LNCaP clone FGC (cell line): ENCODE measurements at places on chromosomes 6 and 20.
A peak's percentile ranks its signal among the peaks of the same experiment; 100 is the strongest.

- no peak for DNase-seq
These were observed 300.8 kb downstream of the PHF3 start for GRCh38 chr6:63936399-63936798.

- DNase-seq = peak; percentile 74
These were observed 36.1 kb downstream of the ELOVL2 start for GRCh38 chr6:11007715-11008608.

GRCh38 chr20:49712996-49713752 is 504 bp downstream of the B4GALT5 start:
- no peak for DNase-seq

GRCh38 chr6:4031442-4031841 is 47.5 kb downstream of the FAM217A start:
- DNase-seq = no peak

DNA sequence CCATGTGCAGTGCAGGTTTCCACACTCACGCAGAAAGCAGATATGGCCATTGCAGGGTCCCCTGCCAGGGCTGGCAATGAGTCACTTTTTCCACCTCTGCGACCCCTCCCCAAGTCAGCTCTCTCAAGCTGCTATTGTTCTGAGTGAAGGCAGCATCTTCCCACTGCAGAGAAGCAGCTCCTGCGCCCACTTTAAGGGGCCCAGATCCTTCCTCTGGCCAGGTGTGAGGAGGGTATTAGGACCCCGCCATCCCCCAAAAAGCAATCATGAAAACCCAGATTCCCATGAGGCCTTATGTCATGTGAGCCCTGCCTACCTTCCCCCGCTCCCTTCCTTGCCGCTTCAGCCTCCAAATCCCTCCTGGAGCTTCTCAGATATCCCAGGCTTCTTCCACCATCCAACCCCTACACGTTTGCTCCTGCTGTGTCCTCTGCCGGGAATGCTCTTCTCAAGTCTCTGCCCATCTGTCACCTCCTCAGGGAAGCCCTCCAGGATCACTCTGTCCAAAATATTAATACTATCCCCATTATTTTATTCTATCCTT is 220.3 kb downstream of the NFATC2 start:
- no peak for DNase-seq

DNA sequence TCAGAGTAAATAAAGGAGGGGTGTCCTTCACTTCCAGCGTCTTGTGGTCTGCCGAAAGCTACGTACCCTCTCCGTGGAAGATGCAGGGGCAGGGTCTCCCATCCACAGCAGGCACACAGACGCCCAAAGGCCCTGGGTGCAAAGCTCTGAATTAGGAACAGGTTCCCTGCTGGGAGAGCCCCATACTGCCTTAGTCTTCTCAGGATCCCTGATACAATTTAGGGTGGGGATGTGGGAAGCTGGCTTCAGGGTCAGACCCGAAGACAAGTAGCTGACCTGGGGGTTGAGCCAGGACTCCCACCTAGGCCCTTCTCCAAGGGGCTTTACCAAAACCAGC is 74.1 kb downstream of the TTLL2 start:
- no peak for DNase-seq

DNA sequence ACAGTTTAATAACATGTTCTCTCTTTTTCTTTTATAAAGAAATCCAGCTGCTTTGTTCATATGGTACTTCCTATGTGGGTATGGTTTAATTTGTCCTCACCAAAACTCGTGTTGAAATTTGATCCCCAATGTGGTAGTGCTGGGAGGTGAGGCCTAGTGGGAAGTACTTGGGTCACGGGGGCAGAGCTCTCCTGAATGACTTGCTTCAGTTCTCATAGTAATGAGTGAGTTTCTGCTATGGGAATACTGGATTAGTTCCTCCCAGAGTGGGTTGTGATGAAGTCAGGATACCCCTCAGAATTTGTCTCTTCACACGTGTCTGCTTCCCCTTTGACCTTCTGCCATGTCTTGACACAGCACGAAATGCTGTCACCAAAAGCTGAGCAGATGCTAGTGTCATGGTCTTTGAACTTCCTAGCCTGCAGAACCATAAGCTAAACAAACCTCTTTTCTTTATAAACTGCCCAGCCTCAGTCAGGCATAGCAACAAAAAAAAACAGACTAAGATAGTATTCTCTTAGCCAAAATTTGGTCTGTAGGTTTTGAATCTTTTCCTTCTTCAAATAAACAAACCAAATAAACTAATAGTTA is 87.8 kb upstream of the HS3ST5 start:
- no peak for DNase-seq

DNA sequence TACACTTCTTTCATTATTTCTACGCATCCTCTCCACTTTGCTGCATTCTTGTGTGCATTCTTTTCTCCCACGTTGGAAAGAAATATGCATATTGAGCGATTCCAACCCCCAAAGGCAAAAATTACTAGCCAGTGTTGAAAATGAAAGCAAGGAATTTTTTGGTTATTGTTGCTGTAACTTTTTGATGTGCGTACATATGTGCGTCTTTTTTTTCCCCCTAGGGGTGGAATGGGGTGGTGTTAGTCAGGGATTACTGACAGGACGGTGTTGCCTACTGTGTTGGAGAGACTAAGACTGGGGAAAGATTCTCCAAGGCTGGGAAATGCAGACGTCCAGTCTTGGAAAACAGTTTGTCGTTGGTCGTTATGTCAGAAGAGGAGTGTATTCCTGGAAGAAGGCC is 44.2 kb upstream of the ESR1 start:
- no peak for DNase-seq

DNA sequence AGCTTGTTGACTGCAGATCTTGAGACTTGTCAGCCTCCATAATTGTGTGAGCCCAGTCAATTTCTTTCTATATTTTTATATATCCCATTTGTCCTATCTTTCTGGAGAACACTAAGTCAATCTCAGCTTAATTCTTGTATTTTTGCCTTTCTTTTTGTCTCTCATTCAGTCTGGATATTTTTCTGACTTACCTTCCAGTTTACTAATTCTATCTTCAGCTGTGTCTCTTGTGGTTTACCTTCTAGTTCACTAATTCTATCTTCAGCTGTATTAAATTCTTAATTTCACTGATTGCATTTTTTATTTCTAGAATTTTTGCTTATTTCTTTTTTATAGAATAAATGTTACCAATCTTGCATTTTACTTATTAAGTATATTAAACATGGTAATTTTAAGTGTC is 17.8 kb upstream of the RFX6 start:
- no peak for DNase-seq

- DNase-seq = no peak
These were observed 239.9 kb upstream of the RNF217 start for GRCh38 chr6:124722141-124722878.

DNA sequence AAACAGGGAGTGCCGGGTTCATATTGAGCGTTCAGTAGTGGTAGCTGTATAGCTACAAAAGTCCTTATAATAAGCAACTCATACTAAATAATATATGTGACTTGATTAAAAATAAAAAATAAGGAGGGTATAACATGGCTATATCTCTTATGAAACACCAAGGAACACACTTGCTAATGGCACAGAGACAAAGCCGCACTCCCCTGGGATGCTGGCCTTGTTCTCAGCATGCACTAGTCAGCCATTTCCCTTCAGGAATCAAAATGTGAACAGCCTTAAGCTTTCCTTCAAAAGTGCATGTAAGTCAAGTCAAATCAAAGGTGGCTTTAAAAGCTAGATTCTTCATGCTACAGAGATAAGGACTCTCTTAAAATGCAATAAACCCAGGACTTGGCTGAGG is 9.4 kb downstream of the HMGCLL1 start:
- DNase-seq = no peak

DNA sequence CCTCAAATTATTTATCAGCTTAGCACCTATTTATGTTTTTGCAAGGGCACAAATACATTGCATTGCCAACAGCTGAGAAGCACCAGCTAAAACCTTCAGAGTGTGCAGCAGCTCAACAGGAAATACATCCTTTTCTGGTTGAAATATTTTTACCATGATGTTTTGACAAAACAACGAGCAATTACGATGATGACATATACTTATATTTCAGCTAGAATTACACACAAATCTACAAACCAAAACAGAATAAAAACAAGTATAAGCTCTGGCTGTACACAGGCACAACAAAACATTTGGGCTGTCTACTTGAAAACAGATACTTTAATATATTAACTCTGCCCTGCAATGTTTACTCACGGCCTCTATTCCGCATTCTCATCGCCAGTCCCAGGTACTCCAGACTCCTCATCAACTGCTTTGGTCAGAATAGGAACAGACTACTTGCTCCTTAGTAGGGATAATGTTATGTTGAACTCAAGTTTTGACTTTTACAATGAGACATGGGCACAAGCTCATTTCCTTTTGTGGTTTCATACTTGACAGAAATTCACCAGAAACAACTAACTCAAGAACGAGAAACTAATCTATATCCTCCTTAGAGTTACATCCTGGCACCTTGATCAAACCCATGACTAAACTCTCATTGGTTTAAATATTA is 377.6 kb downstream of the ESR1 start:
- no peak for DNase-seq

- no peak for DNase-seq
These were observed 45.2 kb downstream of the OSTM1 start for GRCh38 chr6:108029226-108029921.

- no peak for DNase-seq
These were observed 236.0 kb upstream of the ECI2 start for GRCh38 chr6:4371207-4371921.

GRCh38 chr6:92109256-92109655 is 1310.1 kb downstream of the EPHA7 start:
- no peak for DNase-seq
